Sigmoid colon (tissue), 7 donors: ENCODE measurements at places on chromosomes 7 and 10. TPM values are rescaled to one million over a fixed set of nuclear protein-coding genes. Genes with fewer than 3 reads are reported as not detected.

DNA sequence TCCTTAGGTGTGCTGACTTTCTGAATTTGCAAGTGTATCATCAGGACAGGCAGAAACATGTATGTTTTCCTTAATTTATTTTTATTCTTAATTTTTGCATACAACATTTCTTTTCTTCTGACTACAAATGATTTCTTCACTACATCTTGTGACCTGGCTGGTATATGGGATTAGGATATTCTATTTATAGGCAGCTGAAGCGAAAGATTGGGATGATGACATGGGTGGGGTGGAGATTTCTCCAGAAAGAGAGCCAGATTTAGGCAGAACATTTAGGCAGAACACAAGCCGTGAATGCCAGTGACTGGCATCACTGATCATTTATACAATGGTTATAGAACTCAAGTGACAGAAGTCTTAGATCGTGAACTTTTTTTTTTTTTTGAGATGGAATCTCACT, 256.7 kb downstream of the KLF6 start:
- H3K27ac ChIP-seq, result peak overlapping the region; percentile 70
- H3K4me3 ChIP-seq, result no peak overlapping the region
- H3K4me1 ChIP-seq, result peaks cover 13% of the 10 kb centered on the region
- H3K27me3 ChIP-seq, result no peaks in the 10 kb centered on the region
- H3K36me3 ChIP-seq, result no peaks in the 10 kb centered on the region

DNA sequence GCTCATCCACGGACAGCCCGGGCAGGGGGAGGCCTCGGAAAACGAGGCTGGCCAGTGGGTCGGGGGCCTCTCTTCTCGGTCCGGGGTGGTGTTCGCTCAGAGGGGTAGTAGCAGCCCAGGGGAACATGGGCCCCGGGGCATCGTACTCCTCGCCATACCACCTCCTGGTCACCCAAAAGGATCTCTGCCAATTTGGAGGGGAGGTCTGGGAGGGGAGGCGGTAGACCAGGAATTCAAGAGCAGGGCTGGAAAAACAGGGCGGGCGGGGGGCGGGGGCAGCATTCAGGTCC, 67.4 kb downstream of the SLC29A4 start:
- H3K36me3 ChIP-seq, result peaks cover 9% of the 10 kb centered on the region
- H3K4me1 ChIP-seq, result peaks cover 71% of the 10 kb centered on the region
- DNase-seq, result no peak
- no peak overlapping the region for H3K4me3 ChIP-seq
- no peaks in the 10 kb centered on the region for H3K27me3 ChIP-seq

- no peaks in the 10 kb centered on the region for H3K27me3 ChIP-seq
- peaks cover 15% of the 10 kb centered on the region for H3K4me1 ChIP-seq
- no peaks in the 10 kb centered on the region for H3K36me3 ChIP-seq
- no peak overlapping the region for H3K27ac ChIP-seq
- no peak overlapping the region for H3K4me3 ChIP-seq
Observed at GRCh38 chr10:13352519-13352918, 4.4 kb upstream of the SEPHS1 start.

GRCh38 chr10:97508342-97508741, 9.6 kb downstream of the UBTD1 start:
- H3K27me3 ChIP-seq, result no peaks in the 10 kb centered on the region
- no peaks in the 10 kb centered on the region for H3K36me3 ChIP-seq
- no peak overlapping the region for H3K4me3 ChIP-seq
- H3K4me1 ChIP-seq, result no peaks in the 10 kb centered on the region
- DNase-seq, result no peak
- no peak overlapping the region for H3K27ac ChIP-seq

Gene CAPZA2
- total RNA-seq, result 189 TPM

- no peak for DNase-seq
- no peak overlapping the region for H3K27ac ChIP-seq
- H3K4me3 ChIP-seq, result no peak overlapping the region
- no peaks in the 10 kb centered on the region for H3K4me1 ChIP-seq
Observed at GRCh38 chr10:60130130-60130579, 223.8 kb upstream of the CCDC6 start.

GRCh38 chr7:116086547-116087045, 56.0 kb upstream of the TFEC start:
- DNase-seq, result no peak
- H3K4me3 ChIP-seq, result no peak overlapping the region
- H3K36me3 ChIP-seq, result no peaks in the 10 kb centered on the region
- no peaks in the 10 kb centered on the region for H3K27me3 ChIP-seq
- H3K4me1 ChIP-seq, result no peaks in the 10 kb centered on the region

Gene SHH
- total RNA-seq, result not detected

- no peak for DNase-seq
- no peaks in the 10 kb centered on the region for H3K36me3 ChIP-seq
- no peaks in the 10 kb centered on the region for H3K4me1 ChIP-seq
- no peak overlapping the region for H3K4me3 ChIP-seq
Observed at GRCh38 chr7:25006276-25006675, 26.3 kb upstream of the OSBPL3 start.

DNA sequence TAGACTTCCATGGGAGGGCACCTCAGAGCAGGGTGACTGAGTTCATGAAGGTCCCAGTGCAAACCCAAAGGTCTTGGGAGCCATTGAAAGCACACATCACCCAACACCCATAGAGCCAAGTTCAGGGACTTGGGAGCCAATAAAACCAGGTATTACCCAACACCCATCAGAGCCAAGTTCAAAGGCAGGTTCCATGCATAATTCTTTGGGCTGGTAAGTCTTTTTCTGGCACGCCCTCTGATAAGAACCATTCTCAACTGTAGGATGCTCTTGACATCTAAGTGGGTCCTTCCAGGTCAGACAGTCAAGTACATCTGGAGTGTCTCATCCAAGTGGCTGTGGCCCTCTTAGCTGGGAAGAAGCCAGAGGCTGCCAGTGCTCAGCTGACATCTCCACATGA, 63.2 kb downstream of the EBF3 start:
- H3K36me3 ChIP-seq, result no peaks in the 10 kb centered on the region
- no peak overlapping the region for H3K27ac ChIP-seq
- no peak overlapping the region for H3K4me3 ChIP-seq
- no peaks in the 10 kb centered on the region for H3K4me1 ChIP-seq
- H3K27me3 ChIP-seq, result no peaks in the 10 kb centered on the region

Gene ODAD2
- 2.1 TPM for total RNA-seq

Gene KIF11
- total RNA-seq, result 0.16 TPM

Gene INA
- 11.8 TPM for total RNA-seq

Gene SLIT1
- 1.4 TPM for total RNA-seq

GRCh38 chr10:130025811-130026485, 61.9 kb upstream of the EBF3 start:
- no peaks in the 10 kb centered on the region for H3K27me3 ChIP-seq
- DNase-seq, result no peak
- H3K4me3 ChIP-seq, result no peak overlapping the region
- no peak overlapping the region for H3K27ac ChIP-seq
- no peaks in the 10 kb centered on the region for H3K4me1 ChIP-seq
- H3K36me3 ChIP-seq, result no peaks in the 10 kb centered on the region

DNA sequence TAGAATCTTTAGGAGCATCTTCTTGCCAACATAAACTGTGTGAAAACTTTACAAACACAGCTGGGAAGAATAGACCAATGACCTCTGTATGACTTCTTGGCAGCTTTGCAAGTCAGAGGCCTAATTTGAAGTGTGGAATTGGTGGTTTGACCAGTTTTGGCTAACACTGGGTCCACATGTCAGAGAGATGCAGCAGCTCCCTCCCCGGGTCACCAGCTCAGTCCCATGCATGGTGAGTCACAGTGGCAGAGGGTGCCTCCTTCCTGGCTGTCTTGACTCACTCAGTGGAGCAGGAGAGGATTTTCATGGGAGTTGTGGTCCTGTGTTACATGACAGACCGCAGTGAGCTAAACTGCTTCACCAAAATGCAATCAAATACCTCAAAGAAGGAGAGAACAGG, 8.2 kb upstream of the STARD3NL start:
- DNase-seq, result peak; percentile 73
- H3K4me1 ChIP-seq, result no peaks in the 10 kb centered on the region
- H3K27ac ChIP-seq, result no peak overlapping the region
- H3K4me3 ChIP-seq, result no peak overlapping the region

Gene NDUFB8
- total RNA-seq, result 449 TPM

GRCh38 chr7:73879977-73880681, 19.2 kb downstream of the TMEM270 start:
- no peaks in the 10 kb centered on the region for H3K4me1 ChIP-seq
- no peak overlapping the region for H3K27ac ChIP-seq
- H3K4me3 ChIP-seq, result no peak overlapping the region
- DNase-seq, result no peak
- peaks cover 4% of the 10 kb centered on the region for H3K27me3 ChIP-seq

Gene C10orf88
- 10.2 TPM for total RNA-seq

DNA sequence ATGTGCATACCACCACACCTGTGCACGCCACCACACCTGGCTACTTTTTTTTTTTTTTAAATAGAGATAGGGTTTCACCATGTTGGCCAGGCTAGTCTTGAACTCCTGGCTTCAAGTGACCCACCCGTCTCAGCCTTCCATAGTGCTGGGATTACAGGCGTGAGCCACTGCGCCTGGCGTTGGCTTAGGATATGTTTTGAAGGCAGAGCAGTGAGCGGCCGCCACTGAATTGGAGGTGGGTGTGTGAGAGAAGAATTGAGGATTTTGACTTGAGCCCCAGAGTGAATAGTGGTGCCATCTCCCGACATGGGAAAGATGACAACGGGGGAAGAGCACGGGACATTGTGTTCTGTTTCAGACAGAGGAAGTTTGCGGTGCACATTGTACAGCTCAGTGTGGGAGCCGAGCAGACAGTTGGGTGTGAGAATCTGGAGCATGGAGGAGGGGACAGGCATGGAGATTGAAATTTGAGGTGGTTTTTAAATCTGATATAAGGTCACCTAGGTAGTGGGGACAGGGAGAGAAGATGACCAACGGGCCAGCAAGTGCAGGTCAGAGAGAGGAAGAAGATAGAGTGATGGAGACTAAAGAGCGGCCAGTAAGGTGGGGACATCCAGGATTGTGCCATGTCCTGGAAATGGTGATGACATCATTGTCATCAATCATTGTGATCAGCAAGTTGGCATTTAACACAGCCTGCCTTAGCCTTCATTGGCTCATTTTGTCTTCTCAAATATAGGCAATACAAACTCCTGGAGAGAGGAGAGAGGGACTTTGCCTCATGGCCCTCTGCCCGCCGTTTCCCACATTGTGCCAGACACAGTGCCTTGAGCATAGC, 35.8 kb downstream of the VWA2 start:
- no peak overlapping the region for H3K27ac ChIP-seq
- no peaks in the 10 kb centered on the region for H3K27me3 ChIP-seq
- H3K36me3 ChIP-seq, result no peaks in the 10 kb centered on the region
- H3K4me1 ChIP-seq, result no peaks in the 10 kb centered on the region

DNA sequence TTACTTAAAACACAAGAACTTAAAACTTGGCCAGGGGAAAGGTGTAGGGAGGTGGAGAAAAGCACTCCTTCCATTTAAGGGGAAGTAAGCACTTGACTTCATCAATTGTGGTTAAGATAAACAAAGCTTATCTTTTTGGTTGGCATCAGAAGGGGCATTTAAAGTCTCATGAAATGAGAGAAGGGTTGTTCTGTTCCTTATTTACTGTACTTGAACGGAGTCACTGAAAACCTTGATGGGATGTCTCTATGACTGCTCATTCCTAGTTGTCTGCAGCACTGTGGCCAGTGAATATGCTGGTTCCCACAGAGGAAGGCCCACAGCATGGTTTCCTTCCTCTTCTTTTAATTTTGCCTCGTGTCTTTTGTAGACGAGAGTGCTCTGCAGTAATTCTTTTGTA, 229.3 kb downstream of the AUTS2 start:
- H3K4me1 ChIP-seq, result peaks cover 31% of the 10 kb centered on the region
- no peak overlapping the region for H3K4me3 ChIP-seq
- DNase-seq, result no peak
- H3K27ac ChIP-seq, result no peak overlapping the region
- no peaks in the 10 kb centered on the region for H3K27me3 ChIP-seq

Gene GRID2IP
- total RNA-seq, result not detected

DNA sequence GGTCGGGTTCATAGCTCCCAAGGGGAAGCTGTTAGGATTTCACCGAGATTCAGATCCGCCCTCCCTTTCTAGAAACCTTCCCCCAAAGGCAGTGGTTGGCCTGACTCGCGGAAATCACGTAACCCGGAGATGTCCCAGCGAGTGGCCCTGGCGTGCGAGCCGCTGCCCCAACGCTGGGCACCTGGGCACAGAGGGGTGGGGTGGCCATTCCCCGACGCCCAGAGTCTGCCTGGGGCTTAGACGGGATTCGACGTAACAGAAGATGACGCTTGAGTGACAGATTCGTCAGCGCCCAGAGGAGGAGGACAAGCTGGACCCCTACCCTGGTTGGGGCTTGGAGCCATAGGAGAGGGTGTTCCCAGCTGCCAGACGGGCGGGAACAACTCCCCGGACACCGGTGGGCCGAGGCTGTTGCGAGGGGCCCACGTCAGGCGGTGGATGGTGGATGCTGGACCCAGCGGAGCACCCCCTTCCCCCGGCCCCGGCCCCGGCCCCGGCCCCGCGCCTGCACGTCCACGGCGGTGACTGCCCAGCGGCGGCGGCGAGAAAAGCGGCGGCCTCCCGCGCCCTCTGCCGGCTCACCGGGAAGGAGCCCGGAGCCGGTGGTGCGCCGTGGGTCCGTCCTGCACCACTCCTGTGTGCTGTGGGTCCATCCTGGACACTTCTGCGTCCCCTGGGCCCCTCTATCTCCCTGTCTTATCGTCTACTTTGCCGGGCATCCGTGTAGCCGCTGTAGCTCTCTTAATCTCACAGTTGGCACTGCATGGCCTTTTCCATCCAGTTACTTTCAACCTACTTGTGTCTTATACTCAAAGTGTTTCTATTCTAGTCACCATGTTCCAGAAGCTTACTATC, 35.4 kb upstream of the KNDC1 start:
- H3K4me3 ChIP-seq, result no peak overlapping the region
- no peak overlapping the region for H3K27ac ChIP-seq
- no peaks in the 10 kb centered on the region for H3K4me1 ChIP-seq
- H3K27me3 ChIP-seq, result peaks cover 42% of the 10 kb centered on the region

GRCh38 chr7:83985821-83986220, 208.8 kb downstream of the SEMA3A start:
- H3K36me3 ChIP-seq, result peaks cover 4% of the 10 kb centered on the region
- peak overlapping the region; percentile 17 for H3K27ac ChIP-seq
- H3K4me1 ChIP-seq, result peaks cover 9% of the 10 kb centered on the region

GRCh38 chr7:24191362-24191761, 92.6 kb upstream of the NPY start:
- H3K4me3 ChIP-seq, result no peak overlapping the region
- H3K27ac ChIP-seq, result no peak overlapping the region
- no peaks in the 10 kb centered on the region for H3K27me3 ChIP-seq
- no peaks in the 10 kb centered on the region for H3K4me1 ChIP-seq
- DNase-seq, result no peak

DNA sequence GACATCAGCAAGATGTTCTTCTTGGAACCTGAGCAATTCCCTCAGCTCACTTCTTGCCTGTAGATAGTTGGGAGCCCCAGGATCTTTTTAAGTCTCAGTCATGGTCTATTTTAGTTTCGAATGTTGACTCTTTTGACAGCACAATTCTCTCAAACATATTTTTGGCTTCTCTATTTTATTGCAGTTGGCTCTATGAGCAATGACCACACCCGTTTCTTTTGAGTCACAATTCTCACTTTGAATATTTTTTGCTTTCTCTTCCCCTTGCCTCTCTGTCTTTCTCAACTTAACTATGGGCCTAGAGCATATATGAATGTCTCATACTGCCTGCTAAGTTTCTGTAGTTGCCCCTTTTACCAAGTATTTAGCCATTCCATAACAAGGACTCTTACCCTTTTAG, 222.8 kb downstream of the PTN start:
- H3K4me1 ChIP-seq, result no peaks in the 10 kb centered on the region
- H3K36me3 ChIP-seq, result no peaks in the 10 kb centered on the region
- H3K27me3 ChIP-seq, result no peaks in the 10 kb centered on the region
- no peak overlapping the region for H3K27ac ChIP-seq
- H3K4me3 ChIP-seq, result no peak overlapping the region

- peaks cover 87% of the 10 kb centered on the region for H3K27me3 ChIP-seq
- H3K27ac ChIP-seq, result no peak overlapping the region
- DNase-seq, result no peak
- H3K4me3 ChIP-seq, result no peak overlapping the region
- H3K36me3 ChIP-seq, result no peaks in the 10 kb centered on the region
Observed at GRCh38 chr10:8035006-8035640, 19.4 kb upstream of the GATA3 start.
